ENCODE measurements at places on chromosomes 5 and 9.

GRCh38 chr9:123116036-123116435, 82.6 kb downstream of the GPR21 start:
- DNase-seq, result no peak

DNA sequence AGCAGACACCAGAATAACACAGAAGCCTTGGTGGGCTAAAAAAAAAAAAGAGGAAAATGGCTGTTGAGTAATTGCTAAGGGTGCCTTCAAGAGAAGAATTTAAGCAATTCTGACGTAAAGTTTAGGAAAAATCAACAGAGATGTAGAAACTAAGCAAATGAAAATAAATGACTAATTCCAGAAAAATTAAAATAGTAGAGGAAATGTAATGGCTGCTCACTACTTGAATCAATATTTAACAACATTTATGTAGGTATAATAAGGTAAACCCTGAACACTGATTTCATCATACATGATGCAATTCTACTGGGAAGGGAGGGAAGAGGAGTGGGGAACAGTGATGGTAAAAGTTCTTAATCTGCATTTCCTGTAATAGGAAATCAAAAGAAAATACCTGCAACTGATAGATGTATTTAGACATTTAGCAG, 41.4 kb downstream of the PUM3 start:
- no peak for DNase-seq

GRCh38 chr5:148972974-148973374, 89.9 kb downstream of the SH3TC2 start:
- DNase-seq, result no peak

DNA sequence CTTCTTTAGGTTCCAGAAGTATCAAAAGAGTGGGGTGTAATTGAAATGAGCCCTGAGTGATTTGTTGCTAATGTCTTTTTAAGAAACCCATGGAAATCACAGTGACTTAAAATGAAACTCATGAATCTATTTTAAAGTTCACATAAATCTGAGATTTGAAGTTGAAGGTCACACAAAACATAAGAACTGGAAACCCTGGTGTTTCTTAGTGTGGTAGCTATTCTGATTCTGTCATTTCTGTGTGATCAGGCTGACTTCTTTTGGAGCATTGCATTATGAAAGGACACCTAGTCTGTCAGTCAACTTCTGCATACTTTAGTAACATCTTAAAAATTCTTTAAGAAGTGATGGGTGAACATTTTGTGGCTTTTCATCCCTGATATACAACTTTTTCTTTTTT, 448.8 kb downstream of the TLE4 start:
- no peak for DNase-seq

DNA sequence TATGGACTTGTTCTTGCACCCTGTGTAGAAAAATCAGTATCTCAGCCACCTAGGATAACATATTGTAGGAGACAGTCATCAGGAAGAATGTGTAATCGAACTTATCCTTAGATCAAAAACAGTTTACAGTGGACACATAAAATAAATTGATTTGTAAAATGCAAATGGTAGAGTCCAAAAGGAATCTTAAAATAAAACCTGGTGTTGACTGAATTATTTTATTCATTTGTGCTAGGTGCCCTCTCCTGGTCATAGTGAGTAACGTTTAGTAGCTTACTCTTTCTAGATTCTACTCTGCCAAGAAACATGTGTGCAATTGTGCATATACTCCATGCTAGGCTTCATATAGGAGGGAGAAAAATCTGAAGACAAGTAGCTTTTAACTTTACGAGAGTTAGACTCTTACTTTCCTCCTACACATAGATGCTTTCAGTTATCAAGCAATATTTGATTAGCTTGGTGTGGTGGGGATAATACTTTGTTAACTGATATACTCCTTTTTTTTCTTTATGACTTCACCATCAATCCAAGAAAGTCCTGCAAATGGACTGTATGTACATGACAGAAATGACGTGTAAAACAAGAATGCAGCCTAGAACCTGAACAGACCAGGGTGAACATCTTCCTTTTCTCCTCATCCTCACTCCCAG, 23.7 kb upstream of the LOX start:
- no peak for DNase-seq

DNA sequence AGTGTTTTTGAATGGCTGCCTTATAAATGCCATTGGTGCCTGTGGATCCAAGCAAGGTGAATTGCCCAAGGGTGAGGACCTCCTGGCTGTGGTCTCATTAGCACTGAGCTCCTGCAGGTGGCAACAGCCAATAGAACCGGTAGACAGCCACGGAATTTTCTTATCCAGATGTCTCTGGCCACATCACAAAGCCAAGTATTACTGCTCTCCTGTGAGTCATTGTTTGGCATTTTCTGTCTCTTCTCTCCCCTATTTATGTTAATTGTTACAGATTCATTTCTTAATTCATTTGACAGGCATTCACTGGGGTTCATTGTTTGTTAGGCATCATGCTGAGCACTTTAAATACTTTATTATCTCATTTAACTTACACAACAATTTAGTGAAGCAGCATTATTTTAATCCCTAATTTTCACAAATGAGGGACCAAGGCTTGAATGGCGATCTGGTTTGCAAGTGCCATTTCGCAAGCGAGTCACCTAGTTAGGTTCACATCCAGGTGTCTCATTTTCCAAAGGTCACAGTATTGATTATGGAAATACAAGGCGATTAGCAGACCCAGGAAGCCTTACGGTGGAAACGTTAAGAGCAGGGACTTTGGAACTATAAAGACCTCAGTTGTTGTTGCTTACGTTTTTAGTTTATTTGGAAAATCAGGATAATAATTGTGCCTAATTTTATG, 58.2 kb upstream of the DPYSL3 start:
- no peak for DNase-seq

DNA sequence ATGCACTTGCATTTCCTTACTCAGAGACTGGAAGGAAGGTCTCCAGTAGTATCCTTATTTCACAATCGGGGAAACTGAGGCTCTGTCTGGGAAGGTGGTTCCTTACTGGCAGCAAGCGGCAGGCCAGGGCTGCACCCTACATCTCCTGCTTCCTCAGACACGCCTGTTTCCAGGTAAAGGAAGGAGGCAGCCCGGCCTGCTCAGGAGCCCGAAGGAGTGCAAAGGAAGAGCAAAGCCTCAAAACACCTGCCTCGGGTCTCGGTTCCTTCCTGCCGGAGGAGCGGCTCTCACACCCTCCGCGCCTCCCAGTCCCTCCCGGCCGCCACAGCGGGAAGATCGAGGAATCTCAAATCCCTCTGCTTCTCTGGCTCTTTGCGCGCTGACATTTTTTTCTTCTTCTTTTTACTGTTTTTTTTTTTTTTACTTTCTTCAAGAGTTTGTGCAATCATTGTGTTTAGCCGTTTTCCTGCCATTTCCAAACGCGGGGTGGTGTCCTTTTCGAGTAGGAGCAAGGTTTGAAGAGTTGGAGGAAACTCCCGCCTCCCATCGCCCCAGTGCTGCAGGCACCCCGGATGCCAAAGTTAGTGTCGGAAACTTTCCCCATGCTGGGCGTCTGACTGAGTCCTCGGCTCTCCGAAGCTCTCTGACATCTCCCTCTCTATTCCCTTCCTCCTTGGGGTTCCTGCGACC, 1.0 kb downstream of the GGTA1 start:
- no peak for DNase-seq

DNA sequence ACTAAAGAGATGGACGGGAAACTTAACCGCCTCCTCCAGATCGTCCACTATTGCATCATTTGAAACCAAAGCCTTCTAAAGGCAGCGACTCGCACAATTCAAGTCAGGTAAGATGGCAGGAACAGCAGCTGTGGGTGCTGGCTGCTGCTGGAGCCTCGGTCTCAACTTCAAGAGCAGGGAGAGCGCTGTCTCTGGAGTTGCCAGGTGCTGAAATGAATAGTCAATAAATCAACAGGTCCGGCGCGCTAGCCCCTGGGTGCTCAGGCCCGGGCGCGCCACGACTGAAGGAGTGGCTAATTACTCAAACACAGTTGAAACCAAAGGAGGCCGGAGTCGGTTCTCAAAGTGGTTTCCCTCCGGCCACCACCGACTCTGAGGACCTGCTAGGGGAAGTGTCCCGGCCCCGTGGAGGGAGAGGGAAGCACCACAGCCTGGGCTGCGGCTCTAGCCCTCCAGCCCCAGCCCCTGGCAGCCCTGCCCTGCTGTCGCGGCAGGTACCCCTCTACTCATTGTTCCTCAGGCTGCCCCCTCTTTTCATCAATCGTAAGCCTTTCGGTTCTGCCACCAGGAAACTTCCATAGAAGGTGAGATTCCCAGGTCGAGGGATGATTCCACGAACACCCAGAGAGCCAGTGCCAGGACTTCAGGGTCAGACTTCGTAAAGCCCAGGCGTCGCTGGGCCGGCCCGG, 804 bp downstream of the TTC39B start:
- DNase-seq, result peak; percentile 38

DNA sequence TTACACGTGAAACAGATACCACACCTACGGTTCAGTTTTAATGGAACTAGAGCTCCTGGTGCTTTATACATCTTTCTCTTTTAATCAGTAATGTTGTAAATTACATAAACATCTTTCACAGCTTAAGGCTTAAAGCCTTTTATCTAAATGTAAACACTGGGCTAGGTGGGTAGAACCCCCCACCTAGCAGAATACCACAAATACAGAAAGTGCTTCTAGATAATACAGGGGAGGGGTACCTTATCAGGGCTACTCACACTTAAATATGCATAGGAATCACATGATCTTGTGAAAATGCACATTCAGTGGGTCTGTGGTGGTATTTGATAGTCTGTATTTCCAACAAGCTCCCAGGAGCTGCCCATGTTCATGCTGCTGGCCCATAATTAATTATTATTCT, 256.4 kb upstream of the TARS1 start:
- DNase-seq, result no peak

- DNase-seq, result no peak
Measured at GRCh38 chr9:94908583-94909249, 182.2 kb downstream of the AOPEP start.

- no peak for DNase-seq
Measured at GRCh38 chr9:27373851-27374250, 76.9 kb upstream of the EQTN start.

DNA sequence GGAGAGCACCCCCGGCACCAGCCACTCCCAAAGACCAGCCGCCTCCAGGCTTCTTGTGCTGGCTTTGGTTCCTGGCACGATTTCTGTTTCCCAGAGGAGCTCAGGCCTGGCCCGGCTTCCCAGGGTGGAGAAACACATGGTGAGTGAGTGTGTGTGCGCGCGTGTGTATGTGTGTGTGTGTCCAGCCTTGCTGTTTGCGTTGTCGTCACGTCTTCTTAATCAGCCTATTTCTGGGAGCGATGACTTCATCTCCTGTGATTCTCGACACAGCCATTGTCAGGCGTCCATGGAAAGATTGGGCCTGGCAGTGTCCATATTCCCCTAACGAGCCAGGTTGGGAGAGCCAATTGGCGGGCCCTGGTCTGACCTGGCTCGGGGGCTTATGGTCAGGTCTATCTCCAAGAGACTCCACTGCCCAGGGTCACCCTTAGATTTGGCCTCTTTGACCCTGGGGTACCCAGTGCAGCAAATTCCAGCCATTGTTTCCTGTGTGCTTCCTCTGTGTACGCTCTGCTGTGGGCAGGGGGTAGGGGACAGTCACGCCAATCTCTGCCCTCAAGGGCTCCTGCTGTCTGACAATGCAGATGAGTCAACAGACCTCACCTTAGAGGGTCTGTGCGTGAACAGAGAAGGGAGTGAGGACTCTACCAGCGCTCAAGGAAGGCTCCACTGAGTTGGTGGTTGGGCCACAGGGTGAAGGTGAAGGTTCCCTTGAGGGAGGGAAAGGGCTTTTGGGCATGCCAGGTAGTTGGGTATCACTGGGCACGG, 73.8 kb downstream of the DAB2IP start:
- DNase-seq, result no peak

DNA sequence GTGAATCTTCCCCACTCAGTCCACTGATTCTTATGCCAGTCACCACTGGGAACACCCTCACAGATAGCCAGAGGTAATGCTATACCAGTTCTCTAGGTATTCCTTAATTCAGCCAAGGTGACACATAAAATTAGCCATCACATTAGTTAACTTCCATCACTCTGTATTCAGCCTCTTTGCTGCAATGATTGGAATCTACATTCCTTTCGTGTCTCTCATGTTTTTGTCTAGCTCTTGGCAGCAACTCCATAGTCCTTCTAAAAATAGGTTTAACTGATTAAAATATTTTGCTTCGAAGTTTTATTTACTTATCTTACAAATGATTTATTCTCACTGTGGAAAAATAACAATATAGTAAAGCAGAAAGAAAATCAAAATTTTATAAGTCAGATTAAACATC, 19.6 kb upstream of the RNF20 start:
- DNase-seq, result no peak

- DNase-seq, result no peak
Measured at GRCh38 chr5:117776977-117777376, 1202.4 kb upstream of the SEMA6A start.

DNA sequence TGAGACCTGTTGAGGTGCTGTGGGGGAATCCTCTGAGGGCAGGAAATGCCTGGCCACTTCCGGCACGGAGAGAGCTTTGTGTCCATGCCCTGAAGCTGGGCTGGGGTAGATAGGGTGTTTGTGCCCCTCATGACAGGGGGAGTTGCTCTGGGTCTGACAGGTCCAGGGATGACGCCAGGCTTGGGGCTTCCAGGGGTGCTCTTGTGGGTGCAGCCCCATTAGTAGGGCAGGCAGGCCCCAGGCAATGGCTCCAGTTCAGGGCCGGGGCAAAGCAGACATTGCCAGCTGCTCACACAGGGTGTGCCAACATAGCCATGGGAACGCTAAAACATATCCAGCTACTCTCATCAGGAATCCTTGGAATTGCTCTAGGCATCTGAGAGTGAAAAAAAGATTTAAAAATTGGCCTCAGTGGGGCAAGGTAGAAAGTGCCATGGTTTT, 21.1 kb downstream of the PITX1 start:
- no peak for DNase-seq

- DNase-seq, result peak; percentile 87
Measured at GRCh38 chr9:36400332-36401163, 479 bp upstream of the RNF38 start.

DNA sequence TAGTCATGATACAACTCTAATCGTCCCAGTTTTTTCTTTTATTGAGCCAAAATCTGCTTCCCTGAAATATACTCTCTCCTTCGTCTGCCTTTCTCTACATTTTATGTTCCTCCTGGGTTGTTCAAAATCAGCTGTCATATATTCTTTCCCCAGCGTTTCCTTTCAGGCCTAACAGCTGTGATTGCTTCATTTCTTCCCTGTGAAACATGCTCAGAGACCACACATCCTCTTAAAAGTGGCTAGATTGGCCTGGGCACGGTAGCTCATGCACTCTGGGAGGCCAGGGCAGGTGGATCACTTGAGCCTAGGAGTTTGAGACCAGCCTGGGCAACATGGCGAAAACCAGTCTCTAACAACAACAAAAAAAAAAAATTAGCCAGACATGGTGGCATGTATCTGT, 25.1 kb downstream of the NFX1 start:
- DNase-seq, result no peak

DNA sequence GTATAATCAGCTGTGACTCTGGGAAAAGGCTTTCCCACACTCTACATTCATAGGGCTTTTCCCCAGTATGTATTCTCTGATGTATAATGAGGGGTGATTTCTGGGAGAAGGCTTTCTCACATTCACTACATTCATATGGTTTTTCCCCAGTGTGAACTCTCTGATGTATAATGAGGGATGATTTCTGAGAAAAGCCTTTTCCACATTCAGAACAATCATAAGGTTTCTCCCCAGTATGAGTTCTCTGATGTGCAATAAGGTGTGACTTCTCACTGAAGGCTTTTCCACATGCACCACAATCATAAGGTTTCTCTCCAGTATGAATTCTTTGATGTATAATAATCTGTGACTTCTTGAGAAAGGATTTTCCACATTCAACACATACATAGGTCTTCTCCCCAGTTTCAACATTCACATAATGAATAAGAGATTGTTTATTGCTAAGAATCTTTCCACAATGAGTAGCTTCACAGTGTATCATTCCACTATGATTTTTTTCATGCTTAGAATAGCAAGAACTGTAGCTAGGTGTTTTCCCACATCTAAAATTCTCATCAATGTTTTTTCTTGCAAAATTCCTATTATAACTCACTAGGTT, 26.7 kb upstream of the ZNF300 start:
- no peak for DNase-seq
